Epithelial cell of esophagus (primary cell): ENCODE measurements at places on chromosomes 11 and 22.

GRCh38 chr11:109747839-109748238, 325.8 kb downstream of the C11orf87 start:
- peak; percentile 31 for DNase-seq

- DNase-seq: no peak
Measured at GRCh38 chr11:63369165-63369970, at the start of gene SLC22A9. SLC22A9 (plus strand) TSS chr11:63369785; CDS start chr11:63370057, 272 bp downstream.

DNA sequence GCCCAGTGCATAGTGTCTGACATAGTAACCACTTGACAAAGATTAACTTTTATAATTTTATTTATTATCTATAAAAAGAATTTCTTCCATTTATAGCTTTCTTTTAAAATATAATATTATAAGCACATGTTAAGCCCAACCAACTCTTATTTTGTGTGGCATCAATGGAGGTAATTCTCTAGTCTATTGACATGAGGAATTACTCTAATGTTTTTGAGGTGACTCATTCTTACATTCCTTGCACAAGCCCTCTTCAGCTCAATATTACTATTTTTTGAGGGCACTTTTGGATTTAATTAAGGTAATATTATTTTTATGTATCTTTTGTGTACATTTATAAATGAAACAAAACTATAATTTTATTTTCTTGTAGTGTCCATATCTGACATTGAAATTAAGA, 59.6 kb downstream of the AASDHPPT start:
- peak; percentile 30 for DNase-seq

GRCh38 chr11:2885017-2885677, 428 bp downstream of the CDKN1C start:
- DNase-seq: peak; percentile 43

GRCh38 chr11:12241971-12242672, 131.7 kb downstream of the MICAL2 start:
- no peak for DNase-seq

DNA sequence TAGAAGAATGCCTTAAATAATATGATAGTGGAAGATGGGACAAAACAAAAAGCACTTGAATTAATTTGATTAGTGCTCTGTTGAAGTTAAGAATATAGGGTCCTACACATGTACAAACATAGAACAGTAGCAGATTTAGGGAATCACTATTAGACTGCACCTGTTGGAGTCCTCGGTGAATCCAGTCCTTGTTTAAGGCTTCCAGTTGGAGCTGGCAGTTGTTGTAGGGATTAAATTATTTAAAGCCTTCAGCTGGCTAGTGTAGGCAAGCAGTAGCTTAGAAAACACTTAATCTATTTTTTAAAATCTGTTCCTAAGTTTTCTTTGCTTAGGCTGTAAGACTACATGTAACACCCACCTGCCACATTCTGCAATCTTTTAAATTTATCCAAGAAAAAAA, 24.5 kb upstream of the CSTF3 start:
- no peak for DNase-seq

DNA sequence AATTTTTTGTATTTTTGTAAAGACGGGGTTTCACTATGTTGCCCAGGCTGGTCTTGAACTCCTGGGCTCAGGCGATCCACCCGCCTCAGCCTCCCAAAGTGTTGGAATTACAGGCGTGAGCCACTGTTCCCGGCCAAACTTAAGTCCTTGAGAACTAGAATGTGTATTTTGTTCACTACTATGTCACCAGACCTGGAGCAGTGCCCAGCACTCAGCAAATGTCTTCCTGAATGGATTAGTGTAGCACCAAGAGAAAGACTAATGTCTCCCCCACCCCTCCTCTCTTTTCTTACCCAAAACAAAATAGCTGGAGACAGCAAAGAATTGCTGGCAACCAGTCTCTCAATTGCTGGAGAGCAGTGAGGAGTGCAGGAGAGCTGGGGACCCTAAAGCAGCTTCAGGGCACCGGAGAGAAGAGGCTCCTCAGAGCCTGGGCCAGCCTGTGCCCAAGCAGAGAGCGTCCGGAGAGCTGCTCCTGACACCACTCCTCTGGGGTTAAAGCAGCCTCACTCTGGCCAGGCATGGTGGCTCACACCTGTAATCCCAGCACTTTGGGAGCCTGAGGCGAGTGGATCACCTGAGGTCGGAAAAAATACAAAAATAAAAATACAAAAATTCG, 14.9 kb downstream of the SLC25A18 start:
- DNase-seq: peak; percentile 24

- DNase-seq: peak; percentile 8
Measured at GRCh38 chr11:61149624-61150615, 11.3 kb downstream of the VPS37C start.

DNA sequence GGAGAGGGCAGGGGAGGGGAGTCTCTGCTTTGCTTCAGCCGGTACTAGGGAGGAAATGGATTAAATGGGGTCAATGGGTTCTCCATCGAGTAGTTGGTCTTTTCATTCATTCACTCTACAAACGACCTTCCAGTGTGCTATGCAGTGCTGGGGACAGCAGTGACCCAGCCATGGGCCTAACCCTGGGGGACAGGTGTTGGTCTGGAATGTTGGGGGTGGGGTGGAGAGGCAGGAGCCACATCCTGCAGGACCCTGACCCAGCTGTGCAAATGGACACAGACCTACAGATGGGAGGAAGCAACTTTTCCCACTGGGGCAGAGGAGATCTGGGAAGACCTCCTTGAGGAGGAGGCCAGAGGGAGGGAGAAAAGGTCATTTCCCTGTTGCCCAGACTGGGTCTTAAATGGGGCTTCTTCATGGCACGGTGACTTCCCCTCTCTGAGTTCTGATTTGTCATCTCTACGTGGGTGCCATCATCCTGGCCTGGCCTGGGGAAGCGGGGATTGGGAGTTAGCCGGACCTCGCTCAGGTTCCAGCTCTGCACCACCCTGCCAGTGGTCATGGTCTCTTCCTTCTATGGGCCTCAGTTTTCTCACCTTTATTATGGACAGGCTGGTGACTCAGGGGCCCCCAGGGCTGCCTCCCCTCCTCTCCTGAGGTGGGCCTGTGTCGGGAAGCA, 2.0 kb downstream of the CYTH4 start:
- DNase-seq: no peak

GRCh38 chr22:48084041-48084728, 1321.7 kb downstream of the TBC1D22A start:
- DNase-seq: no peak

DNA sequence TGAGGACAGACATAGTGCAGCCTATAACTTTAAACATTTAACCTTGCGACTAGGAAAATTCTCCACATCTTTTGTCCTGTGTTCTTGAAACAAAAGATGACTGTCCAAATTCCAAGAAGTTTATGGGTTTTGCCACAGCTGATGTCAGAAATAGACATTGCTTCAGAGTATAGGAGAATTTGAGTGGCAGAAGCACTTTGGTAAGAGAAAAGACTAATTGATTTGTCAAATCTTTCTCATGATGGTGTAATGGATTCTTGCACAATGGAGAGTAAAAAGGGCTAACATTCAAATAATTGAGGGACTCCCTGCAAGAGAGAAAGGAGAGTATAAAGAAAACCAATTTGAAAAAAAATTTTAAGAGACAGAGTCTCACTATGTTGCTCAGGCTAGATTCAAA, 25.3 kb downstream of the C11orf58 start:
- no peak for DNase-seq

- DNase-seq: no peak
Measured at GRCh38 chr11:9004183-9004926, 554 bp upstream of the NRIP3 start.

GRCh38 chr11:78938971-78939370, 364.3 kb upstream of the NARS2 start:
- DNase-seq: no peak

DNA sequence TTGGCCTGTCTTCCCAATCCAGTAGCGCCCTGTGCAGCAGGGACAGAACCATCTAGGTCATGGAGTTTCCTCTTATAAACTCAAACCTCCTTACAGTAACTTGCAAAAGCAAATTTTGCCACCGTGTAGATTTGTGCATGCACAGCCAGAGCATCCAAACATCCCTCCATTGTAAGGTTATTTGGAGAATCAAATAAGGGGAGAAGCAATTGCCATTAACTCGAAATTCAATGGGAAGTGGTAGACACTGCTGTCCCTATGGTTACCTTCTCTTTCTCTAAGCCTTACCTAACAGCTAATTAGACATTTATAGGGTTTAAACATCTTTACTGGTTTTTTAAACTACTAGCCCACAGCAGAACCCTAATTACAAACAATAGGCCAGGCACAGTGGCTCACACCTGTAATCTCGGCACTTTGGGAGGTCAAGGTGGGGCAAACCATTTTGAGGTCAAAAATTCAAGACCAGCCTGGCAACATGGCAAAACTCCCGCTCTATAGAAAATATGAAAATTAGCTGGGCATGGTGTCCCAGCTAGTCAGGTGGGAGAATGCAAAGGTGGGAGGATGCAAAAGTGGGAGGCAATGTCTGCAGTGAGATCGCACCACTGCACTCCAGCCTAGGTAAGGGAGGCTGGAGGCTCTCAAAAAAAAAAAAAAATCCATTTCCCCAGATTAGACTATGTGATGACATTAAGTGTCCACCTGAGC, 6.6 kb downstream of the HSPA8 start:
- no peak for DNase-seq

GRCh38 chr11:65862941-65863888, 3.0 kb downstream of the MUS81 start:
- no peak for DNase-seq

DNA sequence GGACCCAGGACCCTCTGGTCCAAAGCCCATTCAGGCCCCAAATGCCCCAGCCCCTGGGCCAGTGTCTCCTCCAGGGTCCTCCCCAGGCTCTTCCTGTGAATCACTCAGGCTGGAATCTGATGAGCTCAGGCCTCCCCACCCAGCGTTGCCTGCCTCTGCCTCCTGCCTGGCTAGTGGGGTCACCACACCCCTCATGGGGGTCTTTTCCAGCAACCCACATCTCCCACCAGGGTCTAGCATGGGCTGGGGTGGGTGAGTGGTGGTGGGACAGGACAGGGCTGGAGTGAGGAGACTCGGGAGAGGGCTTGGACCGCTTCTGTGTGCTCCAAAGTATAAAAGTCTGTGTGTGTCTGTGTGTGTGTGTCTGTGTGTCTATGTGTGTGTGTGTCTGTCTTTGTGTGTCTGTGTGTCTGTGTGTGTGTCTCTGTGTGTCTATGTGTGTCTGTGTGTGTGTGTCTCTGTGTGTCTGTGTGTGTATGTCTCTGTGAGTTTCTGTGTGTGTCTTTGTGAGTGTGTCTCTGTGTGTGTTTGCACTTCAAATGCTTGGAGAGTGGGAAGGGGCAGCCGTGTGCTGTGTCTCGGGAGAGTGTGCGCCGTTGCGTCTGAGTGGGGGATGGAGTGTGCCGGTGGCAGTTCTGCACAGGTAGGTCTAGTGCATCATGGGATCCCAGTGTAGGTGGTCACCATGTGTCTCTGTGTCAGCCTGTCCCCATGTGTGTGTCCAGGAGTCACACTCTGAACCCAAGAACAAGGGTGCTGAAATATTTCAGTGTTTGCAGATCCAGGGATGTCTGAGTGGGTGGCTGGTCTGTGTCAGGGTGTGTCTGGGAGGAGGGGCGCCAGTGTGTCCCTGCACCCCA, 8.8 kb downstream of the RIN1 start:
- peak; percentile 45 for DNase-seq

DNA sequence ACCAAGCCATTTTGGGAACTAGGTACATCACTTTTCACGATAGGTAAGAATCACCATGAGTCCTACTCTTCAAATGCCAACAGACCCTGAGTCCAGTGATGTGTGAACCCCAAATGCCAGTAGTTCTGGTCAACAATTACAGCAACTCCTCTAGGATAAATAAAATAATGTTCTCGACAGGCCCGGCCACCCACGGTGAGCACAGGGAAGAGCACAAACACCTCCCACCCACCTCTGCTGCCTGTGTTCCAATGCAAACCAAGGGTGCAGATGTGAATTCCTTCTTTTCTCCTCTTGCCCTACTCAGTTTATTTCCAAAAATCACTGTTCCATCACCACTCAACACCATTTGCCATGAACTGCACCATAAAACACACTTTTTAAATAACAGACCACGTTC, 33.3 kb downstream of the MPPED2 start:
- DNase-seq: no peak

DNA sequence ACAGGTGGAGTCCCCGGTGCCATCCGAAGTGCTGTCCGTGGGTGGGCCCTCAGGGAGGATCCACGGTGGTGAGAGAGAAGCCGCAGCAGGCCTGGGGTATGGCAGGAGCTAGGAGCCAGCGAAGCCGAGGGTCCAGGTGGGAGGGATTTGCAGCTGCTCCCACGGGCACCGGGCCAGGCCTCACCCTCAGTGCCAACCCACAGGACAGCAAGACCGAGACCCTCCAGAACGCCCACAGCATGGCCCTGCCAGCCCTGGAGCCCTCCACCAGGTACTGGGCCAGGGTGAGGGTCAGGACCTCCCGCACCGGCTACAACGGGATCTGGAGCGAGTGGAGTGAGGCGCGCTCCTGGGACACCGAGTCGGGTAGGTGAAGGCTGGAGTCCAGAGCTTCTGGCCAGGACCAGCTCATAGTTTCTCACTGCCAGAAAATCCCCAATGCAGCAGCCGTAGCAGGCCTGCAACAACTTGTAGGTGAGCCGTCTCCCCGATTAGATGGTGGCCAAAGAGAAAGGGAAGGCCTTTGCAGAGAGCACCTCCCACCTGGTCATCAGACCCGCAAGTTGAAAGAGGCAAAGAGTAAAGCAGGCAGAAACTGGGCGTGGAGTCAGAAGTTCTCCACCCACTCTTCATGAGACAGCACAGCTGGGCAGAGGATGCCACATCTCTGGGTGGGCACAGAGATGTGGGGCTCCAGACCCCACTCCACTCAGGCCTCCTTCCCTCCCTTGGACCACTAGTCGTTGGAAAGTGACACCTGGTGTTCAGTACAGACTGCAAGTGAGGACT, 20.4 kb downstream of the CSF2RB start:
- no peak for DNase-seq

GRCh38 chr11:64238999-64239398, 1.9 kb upstream of the FKBP2 start:
- no peak for DNase-seq

- DNase-seq: no peak
Measured at GRCh38 chr11:35045236-35045820, 93.6 kb upstream of the CD44 start.

- DNase-seq: no peak
Measured at GRCh38 chr11:79501707-79502106, 60.9 kb upstream of the TENM4 start.

GRCh38 chr11:128827191-128827893, 39.8 kb downstream of the KCNJ1 start:
- no peak for DNase-seq

- DNase-seq: peak; percentile 49
Measured at GRCh38 chr11:80937842-80938241, 1497.0 kb upstream of the TENM4 start.

DNA sequence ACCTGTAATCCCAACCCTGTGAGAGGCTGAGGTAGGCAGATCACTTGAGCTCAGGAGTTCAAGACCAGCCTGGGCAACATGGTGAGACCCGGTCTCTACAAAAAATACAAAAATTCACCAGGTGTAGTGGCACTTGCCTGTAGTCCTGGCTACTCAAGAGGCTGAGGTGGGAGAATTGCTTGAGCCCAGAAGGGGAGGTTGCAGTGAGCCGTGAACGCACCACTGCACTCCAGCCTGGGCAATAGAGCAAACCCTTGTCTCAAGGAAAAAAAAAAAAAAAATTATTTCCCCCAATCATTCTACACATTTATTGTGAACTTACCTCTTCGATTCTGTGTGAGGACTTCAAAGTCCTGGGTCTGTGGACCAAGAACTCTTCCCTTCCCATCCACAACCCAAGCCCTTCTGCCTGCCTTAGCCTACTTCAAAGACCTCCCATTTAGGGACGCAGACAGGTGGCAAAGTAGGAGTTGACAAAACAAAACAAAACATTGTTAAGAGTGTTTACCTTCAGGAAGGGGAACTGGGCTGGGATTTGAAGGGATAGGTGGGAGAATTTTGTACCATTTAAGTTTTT, 3.8 kb upstream of the WEE1 start:
- no peak for DNase-seq

- DNase-seq: peak; percentile 73
Measured at GRCh38 chr11:57493507-57494503, 21.7 kb downstream of the SLC43A1 start.
